ENCODE measurements at places on chromosomes 16 and 17.

GRCh38 chr17:73394512-73395450 is 83.0 kb upstream of the CDC42EP4 start:
- DNase-seq: no peak
- no peaks in the 10 kb centered on the region for H3K4me1 ChIP-seq
- H3K36me3 ChIP-seq: no peaks in the 10 kb centered on the region
- H3K27ac ChIP-seq: no peak overlapping the region

- H3K4me1 ChIP-seq: peaks cover 59% of the 10 kb centered on the region
- H3K27me3 ChIP-seq: no peaks in the 10 kb centered on the region
These were observed 13.8 kb upstream of the BCAR1 start for GRCh38 chr16:75264999-75265910.

DNA sequence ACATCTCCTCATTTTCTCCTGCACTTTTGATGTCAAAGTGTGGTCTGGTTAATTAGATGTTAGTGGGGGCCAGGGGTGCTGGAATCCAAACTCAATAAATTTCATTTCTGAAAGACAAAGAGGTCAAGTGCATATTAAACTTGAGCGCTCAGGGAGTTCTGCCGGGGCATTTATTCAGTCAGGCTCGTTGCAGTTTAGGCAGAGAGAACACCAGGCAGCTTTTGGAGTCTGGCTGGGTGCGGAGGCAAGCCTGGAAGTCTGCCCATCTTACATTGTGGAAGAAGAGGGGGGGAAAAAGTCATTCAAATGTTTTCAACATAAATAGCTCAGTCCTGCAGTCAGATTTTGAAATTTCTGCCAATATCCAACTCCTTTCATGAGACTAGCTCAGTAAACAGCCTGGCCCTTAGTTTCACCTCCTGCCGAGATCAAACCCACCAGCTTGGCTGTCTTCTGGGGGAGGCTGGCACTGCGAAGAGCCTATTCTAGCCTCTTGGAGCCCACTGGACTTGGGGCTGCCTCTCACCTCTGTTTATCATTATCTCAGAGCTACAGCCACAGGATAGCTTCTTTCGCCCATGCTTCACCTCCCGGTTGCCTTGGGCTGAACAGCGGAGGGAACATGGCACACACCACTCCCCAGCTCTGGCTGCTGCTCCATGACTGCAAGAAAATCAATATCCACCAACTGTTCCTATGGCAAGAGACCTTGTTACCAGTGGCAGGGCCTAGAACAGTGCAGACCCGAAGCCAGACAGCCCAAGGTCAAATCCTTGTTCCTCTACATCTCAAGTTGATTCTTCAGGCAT is 177.4 kb upstream of the CDH5 start:
- H3K27ac ChIP-seq: no peak overlapping the region
- H3K4me3 ChIP-seq: no peak overlapping the region
- no peaks in the 10 kb centered on the region for H3K4me1 ChIP-seq
- no peaks in the 10 kb centered on the region for H3K36me3 ChIP-seq

- peak; percentile 49 for DNase-seq
- H3K4me1 ChIP-seq: peaks cover 12% of the 10 kb centered on the region
- peak within 1 kb of the TSS; percentile 78 for H3K27ac ChIP-seq
- H3K36me3 ChIP-seq: no peaks in the 10 kb centered on the region
- H3K27me3 ChIP-seq: no peaks in the 10 kb centered on the region
- H3K4me3 ChIP-seq: peak within 1 kb of the TSS; percentile 70
These were observed at the start of gene LGALS9 for GRCh38 chr17:27630607-27631410. TSS of gene LGALS9 (plus strand) at chr17:27631188. CDS start at chr17:27631266, 78 bp downstream.

DNA sequence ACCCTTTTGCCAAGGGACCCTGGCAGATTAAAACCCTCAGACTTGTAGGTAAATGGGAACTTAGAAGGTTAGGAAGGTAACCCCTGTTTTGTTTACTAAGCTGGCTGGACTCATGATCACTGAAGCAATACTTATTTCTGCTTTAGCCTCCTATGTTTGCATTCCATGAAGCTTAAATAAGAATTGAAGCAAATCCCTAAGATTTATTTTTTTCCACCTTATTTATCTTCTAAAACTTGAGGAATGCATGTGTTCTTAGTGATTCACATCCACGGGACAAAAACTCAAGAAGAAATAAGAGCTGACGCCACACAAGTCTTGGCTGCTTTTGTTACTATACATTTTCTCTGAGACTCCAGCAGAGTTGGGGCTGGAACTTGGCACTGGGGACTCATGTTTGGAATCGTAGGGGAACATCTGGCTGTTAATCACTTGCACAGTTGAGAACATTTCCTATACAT is 35.5 kb downstream of the CLUAP1 start:
- H3K27me3 ChIP-seq: no peaks in the 10 kb centered on the region
- no peaks in the 10 kb centered on the region for H3K4me1 ChIP-seq
- peaks cover 17% of the 10 kb centered on the region for H3K36me3 ChIP-seq
- no peak for DNase-seq

- peaks cover 53% of the 10 kb centered on the region for H3K27me3 ChIP-seq
- H3K4me1 ChIP-seq: no peaks in the 10 kb centered on the region
- DNase-seq: no peak
- no peaks in the 10 kb centered on the region for H3K36me3 ChIP-seq
- no peak within 1 kb of the TSS for H3K27ac ChIP-seq
- peak within 1 kb of the TSS; percentile 64 for H3K4me3 ChIP-seq
These were observed at the start of gene PVALEF for GRCh38 chr17:81165246-81166032. TSS of gene PVALEF (plus strand) at chr17:81165507. CDS start at chr17:81181227, 15,720 bp downstream.

DNA sequence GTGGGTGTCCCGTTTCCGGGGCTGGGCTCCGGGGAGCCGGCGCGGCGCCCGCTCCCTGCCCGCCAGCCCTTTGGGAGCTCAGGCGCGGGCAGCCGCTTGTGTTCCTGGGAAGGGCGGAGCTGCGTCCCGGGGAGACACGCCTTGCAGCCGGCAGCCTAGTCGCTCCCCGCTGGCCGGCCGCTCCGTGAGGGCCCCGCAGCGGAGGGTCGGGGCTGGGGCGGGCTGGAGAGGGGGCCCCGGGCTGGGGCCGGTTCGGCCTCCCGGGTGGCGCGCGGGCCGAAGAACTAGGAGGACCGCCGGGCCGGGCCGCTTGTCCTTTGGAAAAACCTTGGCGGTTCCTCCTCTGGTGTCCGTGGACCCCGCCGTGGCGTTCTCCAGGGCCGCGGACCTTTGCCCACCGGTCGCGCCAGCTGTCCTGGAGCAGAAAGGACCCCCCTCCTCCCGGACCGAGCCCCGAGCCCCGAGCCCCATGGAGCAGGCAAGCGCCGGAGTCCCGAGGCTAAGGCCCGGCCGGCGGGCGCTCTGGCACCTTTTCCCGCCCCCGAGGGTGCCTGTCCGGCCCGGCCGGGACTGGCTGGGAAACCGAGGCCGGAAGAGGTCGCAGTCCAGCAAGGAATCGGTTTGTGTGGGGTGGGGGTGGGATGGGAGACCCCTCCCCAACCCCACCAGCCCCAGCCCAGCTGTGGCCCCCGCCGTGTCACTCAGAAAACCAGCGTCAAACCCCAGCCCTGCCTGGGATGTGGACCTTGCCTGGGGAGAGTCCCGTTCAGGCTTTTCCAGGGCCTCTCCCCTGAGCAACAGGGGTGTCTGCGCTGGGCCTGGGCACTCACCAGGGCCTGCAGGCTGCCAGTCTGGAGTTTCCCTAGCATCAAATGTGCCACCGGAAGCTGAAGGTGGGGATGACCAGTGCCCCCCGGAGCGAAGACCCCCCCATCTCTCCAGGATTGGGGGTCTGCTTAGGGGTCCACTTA is 6.8 kb upstream of the TBC1D3B start:
- no peaks in the 10 kb centered on the region for H3K36me3 ChIP-seq
- peaks cover 13% of the 10 kb centered on the region for H3K27me3 ChIP-seq
- no peak overlapping the region for H3K27ac ChIP-seq
- H3K4me3 ChIP-seq: peak overlapping the region; percentile 46

DNA sequence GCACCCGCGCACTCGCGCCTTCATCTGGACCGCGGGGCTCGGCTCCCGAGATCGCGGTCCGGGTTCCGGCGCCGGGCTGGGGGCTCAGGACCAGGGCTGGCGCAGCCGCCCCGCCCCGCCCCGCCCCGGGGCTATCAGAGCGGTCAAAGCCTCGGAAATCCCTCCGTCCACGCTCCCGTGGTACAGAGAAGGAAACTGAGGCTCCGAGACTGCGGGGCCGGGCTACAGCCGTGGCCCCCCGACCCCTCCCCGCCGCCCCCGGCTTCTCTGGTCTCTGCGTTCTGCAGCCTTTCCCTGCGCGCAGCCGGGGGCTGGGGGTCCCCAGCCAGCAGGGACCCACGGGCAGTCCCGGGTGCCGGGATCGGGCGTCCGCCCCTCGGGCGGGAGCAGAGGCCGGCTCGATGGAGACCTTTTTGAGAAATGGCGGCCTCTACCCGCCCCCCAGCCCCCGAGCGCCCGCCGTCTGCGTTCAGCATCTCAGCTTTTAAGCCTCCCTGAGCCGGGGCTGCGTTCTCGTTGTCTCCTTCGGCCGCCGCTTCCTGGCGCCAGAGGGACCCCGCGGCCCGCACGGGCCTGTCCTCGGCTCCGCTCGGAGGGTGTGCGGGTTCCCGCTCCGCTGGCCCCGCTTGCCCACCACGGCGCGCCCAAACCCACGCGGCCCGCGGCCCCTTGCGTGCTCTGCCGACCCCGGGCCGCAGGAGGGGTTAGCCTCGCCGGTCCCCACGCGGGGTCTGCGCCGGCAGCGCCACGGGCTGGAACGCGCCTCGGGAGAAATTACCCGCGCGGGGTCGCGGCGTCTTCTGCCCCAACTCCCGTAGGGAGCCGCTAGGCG is 1.5 kb upstream of the NPTX1 start:
- H3K27ac ChIP-seq: no peak overlapping the region
- peaks cover 31% of the 10 kb centered on the region for H3K4me1 ChIP-seq
- no peak for DNase-seq

- H3K4me1 ChIP-seq: peaks cover 30% of the 10 kb centered on the region
- no peaks in the 10 kb centered on the region for H3K27me3 ChIP-seq
- no peak overlapping the region for H3K27ac ChIP-seq
- peaks cover 69% of the 10 kb centered on the region for H3K36me3 ChIP-seq
These were observed 2.3 kb downstream of the NAT9 start for GRCh38 chr17:74773871-74774286.

GRCh38 chr17:28896884-28897768 is at the start of gene FLOT2:
TSS of gene FLOT2 (minus strand) at chr17:28897733. CDS start at chr17:28897574, 159 bp downstream.
- H3K27me3 ChIP-seq: no peaks in the 10 kb centered on the region
- H3K4me3 ChIP-seq: peak within 1 kb of the TSS; percentile 93
- H3K4me1 ChIP-seq: peaks cover 32% of the 10 kb centered on the region
- peaks cover 38% of the 10 kb centered on the region for H3K36me3 ChIP-seq
- peak; percentile 61 for DNase-seq
- H3K27ac ChIP-seq: peak within 1 kb of the TSS; percentile 34

DNA sequence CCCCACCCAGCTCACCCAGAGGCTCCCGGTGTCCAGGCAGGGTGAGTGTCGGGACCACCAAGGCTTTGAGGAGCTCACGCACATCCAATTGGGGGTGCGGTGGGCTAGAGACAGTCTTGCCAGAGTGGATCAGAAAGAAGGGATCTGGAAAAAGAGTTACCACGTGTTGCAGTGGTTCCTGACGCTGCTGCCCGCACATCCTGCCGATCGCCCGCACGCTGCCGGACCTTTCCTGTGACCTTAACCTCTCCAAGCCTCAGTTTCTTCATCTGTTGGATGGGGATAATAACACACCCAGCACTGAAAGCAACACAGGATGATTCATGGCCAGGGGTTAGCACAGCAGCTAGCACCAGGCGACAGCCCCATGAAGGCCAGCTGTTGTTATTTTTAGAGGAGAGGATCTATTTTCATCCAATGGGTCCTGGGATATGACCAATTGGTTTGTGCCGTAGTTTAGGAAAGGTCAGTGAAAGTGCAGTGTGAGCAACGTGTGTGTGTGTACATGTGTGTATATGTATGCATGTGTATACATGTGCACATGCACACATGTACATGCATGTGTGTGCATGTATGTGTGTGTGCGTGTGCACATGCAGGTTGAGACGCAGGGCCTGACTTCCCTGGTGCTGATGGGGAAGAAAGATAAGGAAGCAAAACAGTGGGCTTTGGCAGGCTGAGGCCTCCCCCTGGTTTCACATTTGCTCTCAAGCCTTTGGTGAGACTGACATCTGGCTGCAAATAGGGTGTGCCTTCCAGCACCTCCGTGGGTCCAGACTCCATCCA is 2.5 kb downstream of the ITGAX start:
- no peak for DNase-seq
- H3K27ac ChIP-seq: no peak overlapping the region
- H3K27me3 ChIP-seq: peaks cover 26% of the 10 kb centered on the region
- H3K4me1 ChIP-seq: peaks cover 16% of the 10 kb centered on the region

- H3K4me1 ChIP-seq: no peaks in the 10 kb centered on the region
- H3K36me3 ChIP-seq: no peaks in the 10 kb centered on the region
- no peak overlapping the region for H3K4me3 ChIP-seq
- no peaks in the 10 kb centered on the region for H3K27me3 ChIP-seq
- no peak for DNase-seq
These were observed 36.8 kb downstream of the ATP2C2 start for GRCh38 chr16:84404936-84405639.

GRCh38 chr16:65254144-65254543 is 132.3 kb upstream of the CDH11 start:
- no peaks in the 10 kb centered on the region for H3K36me3 ChIP-seq
- H3K27ac ChIP-seq: no peak overlapping the region
- no peak overlapping the region for H3K4me3 ChIP-seq

GRCh38 chr16:30787613-30788378 is 791 bp upstream of the ZNF629 start:
- peaks cover 23% of the 10 kb centered on the region for H3K4me1 ChIP-seq
- H3K36me3 ChIP-seq: peaks cover 42% of the 10 kb centered on the region
- H3K27ac ChIP-seq: peak overlapping the region; percentile 87
- no peaks in the 10 kb centered on the region for H3K27me3 ChIP-seq

DNA sequence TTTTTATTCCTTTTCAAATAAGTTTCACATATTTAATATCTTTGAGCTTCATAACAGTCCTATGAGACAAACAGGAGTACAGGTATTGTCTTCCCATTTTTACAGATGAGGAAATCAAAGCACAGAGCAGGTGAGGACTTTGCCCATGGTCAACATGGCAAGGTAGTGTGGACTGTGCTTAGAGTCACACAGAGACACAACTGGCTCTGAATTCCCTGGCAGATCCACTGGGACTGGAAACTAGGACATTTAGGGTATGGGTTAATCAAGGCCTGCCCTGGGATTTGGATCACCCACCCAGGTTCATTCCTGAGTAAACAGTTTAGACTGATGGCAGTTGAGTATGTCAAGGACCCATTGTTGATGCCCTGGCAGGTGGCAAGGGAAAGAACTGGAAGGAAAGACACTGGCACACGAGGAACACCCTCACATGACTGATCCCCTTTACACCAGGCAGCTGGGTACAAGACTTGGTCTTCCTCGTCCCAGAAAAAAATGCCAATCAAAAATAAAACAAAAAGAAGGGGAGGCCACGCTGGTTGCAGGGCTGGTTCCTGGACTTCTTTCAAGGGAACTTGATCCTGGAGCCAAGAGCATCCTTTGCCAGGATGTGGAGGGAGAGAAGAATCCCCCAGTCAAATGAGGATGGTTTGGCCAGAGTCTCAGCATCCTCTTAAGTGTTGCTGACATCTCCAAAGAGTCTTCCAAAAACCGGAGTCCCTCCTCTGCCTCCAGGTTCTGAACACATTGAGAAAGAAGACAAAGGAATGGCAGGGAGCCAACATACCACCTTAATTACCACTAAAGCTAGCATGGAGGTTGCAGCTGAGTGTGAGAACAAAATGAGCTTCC is 34.9 kb downstream of the CHD9 start:
- H3K4me1 ChIP-seq: peaks cover 19% of the 10 kb centered on the region
- H3K4me3 ChIP-seq: no peak overlapping the region
- no peak overlapping the region for H3K27ac ChIP-seq
- no peaks in the 10 kb centered on the region for H3K27me3 ChIP-seq
- no peaks in the 10 kb centered on the region for H3K36me3 ChIP-seq
- DNase-seq: no peak

All from Calu3 (cell line).